ENCODE measurements at places on chromosomes 13 and 19.
A peak's percentile ranks its signal among the peaks of the same experiment; 100 is the strongest.

GRCh38 chr13:33884531-33885220, 66.7 kb downstream of the RFC3 start:
- DNase-seq: no peak

DNA sequence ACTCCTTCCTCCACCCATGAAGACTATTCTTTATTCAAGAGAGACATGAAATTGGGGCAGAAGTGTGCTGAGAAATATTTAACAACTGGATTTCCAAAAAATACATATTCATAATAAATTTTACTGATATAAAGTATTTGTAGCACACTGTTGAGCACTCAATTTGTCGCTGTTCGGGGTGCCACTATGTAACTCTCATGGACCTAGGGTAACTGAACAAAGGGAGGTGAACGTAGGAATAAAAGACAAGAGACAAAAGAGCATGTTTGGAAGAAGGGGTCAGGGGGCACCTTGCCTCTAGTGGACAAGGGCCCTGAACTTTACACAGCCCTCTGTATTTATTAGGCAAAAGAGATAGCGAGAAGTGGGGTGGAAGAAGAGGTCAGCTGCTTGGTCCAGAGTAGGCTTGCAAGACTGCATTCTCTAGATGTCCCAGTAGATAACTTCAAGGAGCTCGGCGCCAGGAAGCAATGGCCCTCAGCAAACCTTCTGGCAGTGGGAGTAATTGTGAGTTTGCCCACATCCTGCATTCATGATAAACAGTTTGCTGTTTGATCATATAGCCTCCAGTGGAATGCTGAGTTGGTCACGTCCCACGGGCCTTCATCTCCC, 4.5 kb upstream of the ZNF175 start:
- no peak for DNase-seq

DNA sequence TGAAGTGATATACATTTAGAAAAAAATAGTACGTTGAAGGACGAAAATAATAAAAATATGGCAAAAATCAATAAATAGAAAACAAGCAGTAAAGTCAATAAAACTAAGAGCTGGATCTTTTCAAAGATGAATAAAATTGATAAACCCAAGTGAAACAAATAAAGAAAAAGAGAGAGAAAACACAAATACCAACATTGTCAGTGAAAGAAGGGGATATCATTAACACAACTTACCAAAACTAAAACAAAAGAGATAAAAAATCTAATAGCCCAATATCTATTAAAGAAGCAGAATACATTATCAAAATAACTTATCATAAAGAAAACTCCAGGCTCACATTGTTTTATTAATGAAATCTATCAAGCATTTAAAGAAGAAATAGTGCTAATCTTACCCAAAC, 675.1 kb downstream of the UQCRFS1 start:
- no peak for DNase-seq

GRCh38 chr19:46373491-46374359, 26.8 kb downstream of the PPP5C start:
- no peak for DNase-seq

GRCh38 chr19:48964205-48965039, 687 bp upstream of the FTL start:
- DNase-seq: no peak

DNA sequence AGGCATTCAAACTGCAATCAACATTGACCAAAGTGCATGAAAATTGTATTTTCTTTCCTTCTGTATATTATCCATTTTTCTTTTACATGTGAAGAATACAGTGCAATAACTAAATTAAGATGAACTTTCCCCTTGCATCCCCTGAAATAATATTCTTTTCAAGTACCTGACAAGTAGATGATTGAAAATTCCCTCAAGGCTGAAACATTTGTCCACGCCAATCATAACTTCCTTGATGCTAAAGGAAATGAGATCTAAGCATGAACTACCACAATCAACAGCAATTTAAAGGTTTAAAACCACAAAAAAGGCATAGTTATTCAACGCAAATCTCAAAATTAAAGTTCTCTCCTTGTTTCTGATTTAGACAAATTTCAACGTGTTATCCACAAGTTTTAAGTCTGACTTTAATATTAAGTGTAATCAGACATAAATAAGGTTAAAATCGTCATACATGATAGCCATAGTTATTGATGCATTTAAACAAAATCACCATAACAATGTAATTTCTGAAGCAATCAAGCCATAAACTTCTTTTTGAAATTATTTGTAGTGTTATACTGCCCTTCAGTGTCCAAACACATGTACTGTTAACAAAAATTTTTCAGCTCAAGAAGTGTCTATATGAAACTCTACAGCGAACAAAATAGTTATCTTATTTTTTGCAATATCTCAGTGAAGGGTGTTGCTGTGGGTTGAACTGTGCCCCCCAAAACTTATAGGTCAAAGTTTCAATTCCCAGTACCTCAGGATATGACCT, 169.5 kb downstream of the DCLK1 start:
- no peak for DNase-seq

GRCh38 chr13:41673640-41674039, 216.3 kb downstream of the RGCC start:
- DNase-seq: no peak

GRCh38 chr19:495402-496111, 729 bp upstream of the MADCAM1 start:
- DNase-seq: no peak

DNA sequence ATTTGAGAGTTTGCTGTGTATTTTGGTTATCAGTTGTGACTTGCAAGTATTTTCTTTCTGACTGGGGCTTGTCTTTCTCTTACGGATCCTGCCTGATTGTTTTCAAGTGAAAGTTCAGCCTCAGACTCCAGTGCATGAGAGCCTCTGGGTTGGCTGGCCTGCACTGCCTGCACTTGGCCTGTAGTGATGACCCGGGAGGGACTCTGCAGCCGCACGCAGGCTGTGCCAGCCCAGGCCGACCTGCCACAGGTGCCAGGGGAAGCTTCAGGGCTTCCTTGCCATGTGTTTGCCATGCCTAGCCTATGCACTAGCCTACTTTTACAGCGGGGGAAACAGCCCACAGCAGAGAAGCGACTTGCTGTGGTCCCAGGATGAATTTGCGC, 77.0 kb downstream of the KDM4B start:
- DNase-seq: no peak

DNA sequence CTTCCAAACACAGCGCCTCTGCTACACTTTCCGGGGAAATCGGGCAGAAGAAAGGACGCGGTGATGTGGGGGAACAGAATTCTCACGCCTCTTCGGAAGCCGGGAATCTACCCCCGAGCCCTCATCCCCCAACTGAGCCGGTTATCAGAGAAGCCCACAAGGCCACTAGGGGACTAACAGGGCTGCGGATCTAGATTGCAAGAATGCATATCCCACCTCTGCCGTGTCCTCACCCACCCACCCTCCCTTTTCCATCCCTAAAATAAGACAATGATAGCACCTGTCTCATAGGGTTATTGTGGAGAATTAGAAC, 1.1 kb downstream of the IGFLR1 start:
- DNase-seq: no peak

- no peak for DNase-seq
Measured at GRCh38 chr13:60398907-60399589, 2.0 kb downstream of the TDRD3 start.

DNA sequence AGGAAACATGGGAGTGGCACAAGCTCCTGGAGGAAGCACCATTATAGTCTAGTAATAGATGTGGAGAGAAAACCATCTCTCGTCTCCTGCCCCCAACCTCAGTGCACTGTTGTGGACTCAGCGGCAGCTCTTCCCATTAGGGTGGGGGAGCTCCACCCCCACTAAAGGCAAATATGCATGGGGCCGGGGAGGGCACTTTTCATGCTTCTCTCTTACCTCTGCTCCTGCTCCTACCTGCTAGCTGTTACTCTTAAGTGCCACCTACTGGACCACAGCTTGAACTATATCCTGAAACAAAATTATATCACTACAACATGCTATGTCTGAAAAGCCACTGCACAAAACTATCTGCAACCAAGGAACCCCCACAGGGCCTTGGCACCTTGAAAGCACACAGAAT, 112.6 kb upstream of the DACH1 start:
- no peak for DNase-seq

DNA sequence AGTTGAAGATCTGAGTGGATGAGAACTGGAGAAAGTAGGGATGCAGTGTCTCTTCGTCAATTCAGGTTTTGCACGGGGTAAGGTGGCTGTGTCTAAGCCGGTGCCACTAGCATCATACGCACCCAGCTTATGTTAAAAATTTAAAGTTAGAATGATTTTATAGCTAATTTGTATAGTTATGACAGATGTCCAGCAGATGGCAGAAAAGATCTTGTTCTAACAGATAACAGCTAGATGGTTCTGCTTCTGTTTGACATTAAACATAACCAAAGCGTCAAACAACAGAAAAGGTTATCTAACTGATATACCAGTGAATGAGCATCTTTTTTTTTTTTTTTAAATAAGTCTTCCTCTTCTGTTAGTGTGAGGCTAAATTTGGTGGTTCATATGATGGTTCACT, 18.8 kb upstream of the EDDM13 start:
- DNase-seq: peak; percentile 83

DNA sequence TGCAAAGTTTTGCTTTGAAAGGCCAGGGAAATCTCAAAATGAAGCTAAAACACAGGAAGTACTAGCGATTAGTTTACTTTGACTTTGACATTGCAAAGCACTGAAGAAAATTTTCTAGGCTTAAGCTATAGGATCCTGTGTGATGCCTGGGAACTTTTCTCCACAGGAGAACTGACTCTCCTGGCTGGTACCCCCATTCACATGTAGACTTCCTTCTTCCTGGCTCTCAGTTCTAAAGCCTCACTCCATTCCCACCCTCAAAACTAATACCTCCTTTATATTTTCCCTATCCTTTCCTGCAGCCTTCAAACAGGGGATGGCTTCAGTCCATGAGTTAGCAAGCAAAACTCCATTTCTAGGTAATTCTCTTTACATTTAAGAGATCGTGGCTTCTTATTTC, 189.5 kb downstream of the SLITRK1 start:
- no peak for DNase-seq

- peak; percentile 39 for DNase-seq
Measured at GRCh38 chr13:99339736-99340397, 32.7 kb upstream of the GPR183 start.

- DNase-seq: no peak
Measured at GRCh38 chr19:33697766-33698165, 76.0 kb downstream of the CHST8 start.

GRCh38 chr19:47107202-47107952, 6.2 kb downstream of the ZC3H4 start:
- peak; percentile 41 for DNase-seq

- no peak for DNase-seq
Measured at GRCh38 chr13:109396266-109396665, 390.1 kb downstream of the IRS2 start.

GRCh38 chr19:49336482-49337266, 1.5 kb downstream of the CD37 start:
- DNase-seq: no peak

DNA sequence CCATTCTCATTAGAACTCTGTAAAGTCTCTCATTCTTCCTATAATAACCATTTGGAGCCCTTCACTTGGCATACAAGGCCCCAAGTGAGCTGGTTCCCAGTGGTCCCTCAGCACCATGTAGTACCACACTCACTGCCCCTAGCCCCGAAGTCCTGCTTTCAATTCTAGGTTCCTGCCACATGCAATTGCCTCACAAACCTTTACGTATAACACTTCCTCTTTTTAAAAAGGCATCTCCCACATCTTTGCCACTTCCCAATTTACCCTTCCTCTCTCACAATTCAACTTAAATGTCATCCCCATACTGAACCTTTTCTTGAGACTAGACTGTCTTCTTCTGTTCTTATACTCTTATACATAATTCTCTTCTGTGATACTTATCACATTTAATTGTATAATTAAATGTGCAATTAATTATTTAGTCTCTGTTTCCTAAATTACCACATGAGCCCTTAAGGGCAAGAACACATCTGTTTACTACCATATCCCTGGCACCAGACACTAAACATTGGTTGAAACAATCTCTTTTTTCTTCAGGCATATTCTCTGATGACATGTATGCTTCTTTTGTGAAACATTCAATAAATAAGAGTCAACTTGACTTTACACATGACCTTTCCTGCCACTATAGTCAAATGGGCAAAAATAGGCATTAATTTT, 304.0 kb downstream of the SPRY2 start:
- DNase-seq: peak; percentile 96

DNA sequence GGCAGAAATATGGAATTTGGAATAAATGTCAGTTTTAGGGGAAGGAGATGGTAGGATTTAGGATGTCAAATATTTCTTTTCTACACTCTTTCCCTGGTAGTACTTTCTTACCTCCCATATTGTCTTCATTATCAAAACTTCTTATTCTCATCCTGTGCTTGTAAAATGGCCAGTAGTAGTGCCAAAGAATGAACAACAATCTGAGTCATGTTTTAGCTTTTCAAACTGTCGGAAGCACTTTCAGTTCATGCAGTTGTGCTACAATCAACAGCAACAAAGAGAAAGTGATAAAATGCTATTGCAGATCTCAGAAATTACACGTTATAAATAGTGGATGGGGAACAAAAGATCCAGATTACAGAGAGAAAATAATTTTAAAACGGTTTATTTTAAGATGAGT, 193.7 kb upstream of the RXFP2 start:
- no peak for DNase-seq

DNA sequence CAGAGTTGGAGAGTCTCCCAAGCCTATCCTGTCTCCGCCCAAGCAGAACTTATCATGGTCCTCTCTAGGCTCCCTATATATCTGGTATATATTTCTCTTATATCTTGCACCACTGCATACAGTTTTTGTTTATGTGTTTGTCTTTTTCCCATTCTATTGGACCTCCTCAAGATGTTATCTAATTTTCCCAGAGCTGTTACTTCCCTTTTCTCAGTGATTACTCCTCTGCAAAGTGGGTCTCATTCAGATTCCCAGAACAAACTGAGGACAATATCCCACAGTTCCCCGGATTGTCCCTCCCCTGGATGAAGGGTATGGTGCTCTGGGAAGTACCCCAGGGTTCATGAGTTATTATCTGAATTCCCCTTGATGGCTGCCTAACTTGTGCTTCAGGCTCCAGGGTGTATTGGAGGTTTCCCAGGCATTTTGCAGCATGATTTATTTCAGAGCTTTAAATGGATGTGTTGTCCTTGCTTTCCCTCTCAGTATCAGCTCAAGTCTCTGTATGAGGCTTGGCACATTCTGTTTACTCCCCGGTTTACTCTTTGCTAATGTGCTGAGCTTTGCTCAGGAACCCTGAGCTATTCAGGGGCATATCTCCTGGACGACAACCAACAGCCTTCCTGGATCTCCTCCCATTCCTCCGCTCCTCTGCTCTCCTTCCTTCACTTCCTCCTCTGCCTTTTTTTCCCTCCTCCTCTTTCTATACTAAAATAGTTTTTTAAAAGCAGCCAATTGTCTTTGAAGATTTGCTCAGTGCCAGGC, 329.3 kb downstream of the SPRY2 start:
- DNase-seq: no peak

- DNase-seq: no peak
Measured at GRCh38 chr13:103236213-103236612, 170.0 kb upstream of the SLC10A2 start.

- no peak for DNase-seq
Measured at GRCh38 chr13:20090349-20090748, 70.5 kb downstream of the GJA3 start.

All from inflammatory macrophage treated with lipopolysaccharide for 4 hours (primary cell).